Activated CD4-positive, alpha-beta memory T cell treated with anti-CD3 and anti-CD28 coated beads for 36 hours (primary cell): ENCODE measurements at places on chromosomes 11 and 22. TPM values are rescaled to one million over a fixed set of nuclear protein-coding genes. Genes with fewer than 3 reads are reported as not detected.

DNA sequence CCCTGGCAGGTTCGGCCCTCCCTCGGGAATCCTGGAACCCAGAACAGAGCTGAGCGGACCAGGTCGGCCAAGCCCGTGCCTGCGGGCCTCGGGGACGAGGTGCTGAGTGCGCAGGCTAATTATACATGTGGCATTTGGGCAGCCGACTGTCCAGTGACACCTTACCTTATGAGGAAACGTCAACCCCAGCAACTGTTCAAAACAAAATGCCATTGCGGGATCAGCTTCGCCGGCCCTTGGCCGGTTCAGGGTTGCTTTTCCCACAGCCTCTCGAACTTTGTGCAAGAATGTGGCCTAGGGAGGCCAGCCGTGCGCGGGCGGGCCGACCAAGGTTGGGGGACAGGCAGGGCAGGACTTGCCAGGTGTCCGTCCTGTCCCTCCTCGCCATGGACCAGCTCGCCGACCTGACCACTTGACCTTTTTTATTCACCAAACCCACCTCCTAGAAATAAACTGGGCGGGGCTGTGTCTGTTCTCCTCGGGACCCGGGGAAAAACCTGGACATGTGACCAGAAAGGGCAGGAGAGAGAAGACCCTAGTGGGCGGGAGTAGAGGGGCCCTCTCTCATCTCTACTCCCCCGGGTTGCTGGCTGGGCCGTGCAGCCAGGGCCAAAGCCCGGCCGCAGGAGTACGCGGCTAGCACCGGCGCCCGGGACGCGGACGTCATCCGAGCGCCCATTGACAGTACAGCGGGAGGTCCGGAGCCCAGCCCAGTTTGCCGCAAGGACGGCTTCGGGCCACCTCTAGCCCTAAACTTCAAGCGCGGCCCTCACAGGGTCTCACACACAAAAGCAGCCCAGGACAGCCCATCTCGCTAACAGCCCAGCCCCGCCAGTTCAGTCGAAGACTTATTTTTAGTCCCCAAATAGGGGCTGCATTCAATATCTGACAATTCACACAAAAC is 134.3 kb upstream of the C11orf58 start:
- H3K36me3 ChIP-seq, result peaks cover 3% of the 10 kb centered on the region
- peak overlapping the region; percentile 45 for H3K4me3 ChIP-seq
- H3K27me3 ChIP-seq, result peaks cover 48% of the 10 kb centered on the region
- DNase-seq, result no peak

DNA sequence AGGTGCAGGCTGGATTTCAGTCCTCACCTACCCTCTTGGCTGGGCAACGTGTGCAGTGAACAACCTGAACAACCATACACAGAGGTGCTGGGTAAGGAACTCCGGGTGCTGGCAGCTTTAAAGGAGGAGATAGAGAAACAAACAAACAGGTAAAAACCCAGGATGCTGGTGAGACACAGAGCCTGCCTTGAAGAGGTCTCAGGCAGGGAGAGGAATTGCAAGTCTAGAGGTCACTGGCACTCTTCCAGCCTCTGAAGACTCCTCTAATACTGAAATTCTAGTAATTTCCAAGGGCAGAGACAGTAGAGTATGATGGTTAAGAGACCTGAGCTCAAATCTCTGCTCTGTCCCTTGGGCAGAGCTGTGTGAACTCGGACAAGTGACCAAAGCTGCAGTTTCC is 192.5 kb downstream of the CEP164 start:
- peaks cover 2% of the 10 kb centered on the region for H3K27me3 ChIP-seq
- no peaks in the 10 kb centered on the region for H3K4me1 ChIP-seq
- no peaks in the 10 kb centered on the region for H3K36me3 ChIP-seq
- DNase-seq, result no peak
- no peak overlapping the region for H3K4me3 ChIP-seq

Gene TMEM9B
- total RNA-seq, result 19.1 TPM

Gene DTX4
- 0.07 TPM for total RNA-seq
